ENCODE measurements at places on chromosomes 16 and 17.
A peak's percentile ranks its signal among the peaks of the same experiment; 100 is the strongest.

- no peak for DNase-seq
Observed at GRCh38 chr16:55001931-55002330, 71.3 kb downstream of the IRX5 start.

- DNase-seq: no peak
Observed at GRCh38 chr17:51398687-51399086, 138.3 kb downstream of the UTP18 start.

GRCh38 chr17:29246628-29247027, at the start of gene CRYBA1:
CRYBA1 (plus strand) TSS chr17:29246859; CDS start chr17:29246864, 5 bp downstream.
- DNase-seq: no peak

GRCh38 chr16:31700530-31701388, 172.8 kb upstream of the ZNF267 start:
- peak; percentile 74 for DNase-seq

- no peak for DNase-seq
Observed at GRCh38 chr16:86529160-86529559, 18.8 kb downstream of the FOXF1 start.

- no peak for DNase-seq
Observed at GRCh38 chr16:1635070-1635469, 22.9 kb downstream of the CRAMP1 start.

- DNase-seq: no peak
Observed at GRCh38 chr17:81027591-81028505, 7.1 kb upstream of the BAIAP2 start.

DNA sequence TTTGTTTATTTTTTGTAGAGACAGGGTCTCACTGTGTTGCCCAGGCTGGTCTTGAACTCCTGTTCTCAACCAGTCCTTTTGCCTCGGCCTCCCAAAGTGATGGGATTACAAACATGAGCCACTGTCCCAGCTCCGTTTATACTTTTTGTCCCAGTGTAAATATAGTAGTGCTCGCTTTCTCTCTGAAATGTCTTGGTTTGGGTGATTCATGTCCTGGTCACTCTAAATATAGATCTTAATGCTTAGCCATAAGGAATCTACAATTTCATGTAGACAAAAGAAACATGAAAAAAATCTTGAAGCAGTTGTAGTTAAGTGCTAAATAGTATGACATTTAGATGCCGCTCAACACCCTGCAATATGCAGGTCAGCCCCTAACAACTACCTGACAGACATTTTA, 126.9 kb downstream of the KATNIP start:
- DNase-seq: no peak

- no peak for DNase-seq
Observed at GRCh38 chr17:6487251-6488007, 43.2 kb downstream of the PIMREG start.

DNA sequence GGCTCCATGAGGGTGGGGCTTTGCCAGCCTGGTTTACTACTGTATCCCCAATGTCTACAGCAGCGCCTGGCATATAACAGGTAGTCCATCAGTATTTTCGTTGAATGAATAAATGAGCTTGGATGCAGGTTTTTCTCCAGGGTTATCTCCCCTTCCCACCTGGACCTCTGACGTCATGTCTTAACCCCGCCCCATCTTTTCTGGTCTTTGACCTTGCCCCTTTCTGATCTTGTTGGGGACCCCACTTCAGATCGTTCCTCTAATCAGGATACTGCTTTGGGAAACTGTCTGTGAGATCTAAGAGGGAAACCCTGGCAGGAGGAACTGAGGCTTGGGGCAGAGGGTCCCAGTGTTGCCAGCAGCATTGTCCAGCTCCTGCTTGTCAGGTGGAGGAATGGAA, 68.8 kb upstream of the GCSH start:
- no peak for DNase-seq

DNA sequence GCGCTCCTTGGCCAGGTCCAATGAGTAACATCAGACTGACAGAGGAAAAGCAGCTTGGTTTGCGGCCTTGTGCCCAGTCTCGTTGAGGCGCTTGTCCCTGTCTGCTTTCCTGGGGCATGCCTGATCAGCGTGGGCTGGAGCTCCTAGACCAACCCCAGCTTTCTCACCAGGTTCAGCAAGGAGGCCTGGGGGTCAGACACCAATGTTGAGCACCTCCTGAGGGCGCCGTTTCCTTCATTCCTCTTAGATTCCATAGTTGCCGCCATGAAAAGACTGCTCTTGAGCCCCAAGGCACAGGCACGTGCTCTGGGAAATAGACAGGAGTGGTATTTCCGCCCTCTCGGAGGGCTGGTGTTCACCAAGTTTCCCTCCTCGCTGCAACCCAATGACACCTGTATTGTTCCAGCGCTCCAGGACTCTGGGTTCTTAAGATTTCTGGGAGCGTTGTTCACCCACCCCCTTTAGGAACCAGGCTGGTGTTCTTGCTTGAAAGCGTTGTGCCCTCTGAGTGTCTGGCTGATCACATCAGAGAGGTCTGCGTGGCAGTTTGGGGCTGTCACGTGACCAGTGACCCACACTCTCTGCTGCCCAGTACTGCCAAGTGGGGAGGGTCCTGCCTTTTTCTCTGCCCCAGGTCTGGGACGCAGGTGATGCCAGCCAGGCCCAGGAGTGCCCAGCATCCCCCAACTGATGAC, 18.0 kb downstream of the KCTD2 start:
- no peak for DNase-seq

- DNase-seq: no peak
Observed at GRCh38 chr17:2158396-2158780, 103.5 kb downstream of the HIC1 start.

- DNase-seq: no peak
Observed at GRCh38 chr17:49585422-49586027, 9.9 kb downstream of the NXPH3 start.

DNA sequence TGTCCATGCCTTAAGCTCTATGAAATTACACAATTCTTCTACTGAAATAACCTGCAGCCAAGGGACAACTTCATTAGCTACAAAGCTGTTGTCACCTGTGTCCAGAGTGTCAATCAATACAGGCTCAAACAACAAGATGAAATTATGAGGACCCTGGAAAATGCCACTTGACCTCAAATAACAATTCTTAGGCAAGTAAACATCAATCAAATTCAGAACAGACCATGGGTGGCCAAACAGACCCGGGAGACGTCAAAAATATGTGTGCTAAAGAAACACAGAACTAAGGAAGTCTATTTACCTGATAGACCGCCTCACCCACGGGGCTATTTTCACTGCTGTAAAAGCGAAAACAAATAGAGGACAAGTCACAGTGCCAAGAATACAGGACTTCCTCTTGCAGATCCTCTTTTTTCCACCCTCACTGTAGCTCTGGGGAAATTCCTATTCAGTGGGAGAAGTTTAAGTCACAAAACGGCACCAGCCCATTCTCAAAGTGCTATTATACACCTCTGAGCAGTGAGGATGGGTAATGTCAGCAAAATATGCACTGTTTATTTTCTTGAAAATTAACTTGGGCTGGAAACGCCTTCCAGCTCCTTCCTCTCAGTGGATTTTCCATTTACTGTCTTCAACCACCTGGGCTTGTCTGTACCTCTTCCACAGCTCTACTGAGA, 2.7 kb downstream of the LITAF start:
- DNase-seq: no peak

- DNase-seq: no peak
Observed at GRCh38 chr17:10600571-10600970, 51.1 kb upstream of the MYH2 start.

DNA sequence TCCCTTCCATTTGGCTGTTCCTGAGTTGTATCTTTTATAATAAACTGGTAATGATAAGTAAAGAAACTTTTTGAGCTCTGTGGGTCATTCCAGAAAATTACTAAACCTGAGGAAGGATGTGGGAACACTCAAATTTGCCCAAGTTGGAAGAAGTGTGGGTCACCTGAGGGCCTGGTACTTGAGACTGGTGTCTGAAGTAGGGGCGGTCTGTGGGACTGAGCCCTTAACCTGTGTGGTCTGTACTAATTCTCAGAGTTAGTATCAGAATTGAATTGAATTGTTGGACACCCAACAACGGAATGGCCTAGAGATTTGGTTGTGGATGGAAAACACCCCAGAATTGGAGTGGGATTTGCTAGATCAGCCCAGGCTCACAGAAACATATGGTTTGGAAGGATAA, 43.1 kb downstream of the IKZF3 start:
- no peak for DNase-seq

GRCh38 chr17:55614061-55614460, 102.8 kb upstream of the SMIM36 start:
- no peak for DNase-seq

- DNase-seq: no peak
Observed at GRCh38 chr16:29789775-29790182, 772 bp upstream of the KIF22 start.

DNA sequence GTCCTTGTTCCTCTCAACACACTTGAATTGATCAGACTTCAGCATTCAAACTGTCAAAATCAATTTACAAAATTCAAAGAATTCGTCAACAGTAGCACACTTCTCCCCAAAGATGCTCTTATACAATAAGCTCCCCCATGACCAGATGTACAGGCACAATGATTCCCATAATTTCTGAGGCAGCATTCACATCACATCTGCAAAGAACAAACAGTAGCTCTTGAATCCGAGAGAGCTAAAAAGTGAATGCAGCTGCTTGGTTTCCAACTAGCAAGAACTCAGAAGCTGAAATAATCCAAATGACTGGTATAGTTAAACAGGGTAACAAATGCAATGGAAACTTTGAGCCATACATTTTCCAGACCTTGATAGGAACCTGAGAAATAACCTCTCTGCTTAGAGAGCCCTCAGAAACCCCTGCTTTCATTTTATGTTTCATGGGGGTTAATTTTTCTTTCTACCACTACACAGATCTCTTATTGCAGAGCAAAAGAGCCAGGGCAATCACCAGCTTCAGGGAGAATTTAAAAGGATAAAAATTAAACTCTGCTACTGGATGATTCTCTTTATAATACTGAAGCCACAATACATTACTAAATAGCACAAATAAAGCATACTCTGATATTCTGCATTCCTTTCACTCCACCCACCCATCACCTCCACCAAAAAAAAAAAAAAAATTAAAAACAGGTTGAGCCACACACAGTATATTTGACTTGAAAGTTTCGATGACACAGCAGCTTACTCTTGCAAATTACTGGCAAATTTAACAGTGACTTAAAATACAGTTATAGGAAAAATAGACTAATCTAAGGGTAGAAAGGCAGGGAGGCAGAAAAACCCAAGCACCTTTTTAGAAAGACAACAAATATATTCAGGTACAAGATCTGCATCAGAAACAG, 23.1 kb upstream of the TMEM97 start:
- no peak for DNase-seq

DNA sequence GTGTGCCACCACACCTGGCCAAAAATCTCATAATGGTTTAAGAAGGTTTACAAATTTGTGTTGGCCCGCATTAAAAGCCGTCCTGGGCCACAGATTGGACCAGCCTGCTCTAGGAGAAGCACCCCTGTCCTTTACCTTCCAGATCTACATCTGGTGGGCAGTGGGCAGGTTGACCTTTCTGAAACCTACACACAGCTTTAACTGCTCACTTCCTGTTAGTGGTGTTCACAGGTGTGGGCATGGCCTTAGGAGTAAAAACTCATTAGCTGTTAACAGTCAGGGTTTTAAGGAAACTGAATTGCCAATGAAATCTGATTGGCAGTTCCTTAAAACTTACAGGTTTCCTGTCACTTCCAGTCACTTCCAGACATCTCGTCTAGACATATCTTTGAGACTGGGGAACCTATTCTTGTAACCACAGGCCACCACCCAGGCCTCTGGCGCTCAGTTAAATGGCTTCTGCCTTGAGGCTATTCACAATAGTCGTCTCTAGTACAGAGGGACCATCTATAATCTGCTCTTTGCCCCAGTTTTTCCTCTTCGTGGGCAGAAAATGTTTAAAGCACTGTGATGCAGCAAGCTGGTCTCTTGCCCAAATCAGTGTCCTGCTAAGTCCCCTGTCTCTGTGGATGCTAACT, 29.3 kb downstream of the GNGT2 start:
- DNase-seq: no peak

DNA sequence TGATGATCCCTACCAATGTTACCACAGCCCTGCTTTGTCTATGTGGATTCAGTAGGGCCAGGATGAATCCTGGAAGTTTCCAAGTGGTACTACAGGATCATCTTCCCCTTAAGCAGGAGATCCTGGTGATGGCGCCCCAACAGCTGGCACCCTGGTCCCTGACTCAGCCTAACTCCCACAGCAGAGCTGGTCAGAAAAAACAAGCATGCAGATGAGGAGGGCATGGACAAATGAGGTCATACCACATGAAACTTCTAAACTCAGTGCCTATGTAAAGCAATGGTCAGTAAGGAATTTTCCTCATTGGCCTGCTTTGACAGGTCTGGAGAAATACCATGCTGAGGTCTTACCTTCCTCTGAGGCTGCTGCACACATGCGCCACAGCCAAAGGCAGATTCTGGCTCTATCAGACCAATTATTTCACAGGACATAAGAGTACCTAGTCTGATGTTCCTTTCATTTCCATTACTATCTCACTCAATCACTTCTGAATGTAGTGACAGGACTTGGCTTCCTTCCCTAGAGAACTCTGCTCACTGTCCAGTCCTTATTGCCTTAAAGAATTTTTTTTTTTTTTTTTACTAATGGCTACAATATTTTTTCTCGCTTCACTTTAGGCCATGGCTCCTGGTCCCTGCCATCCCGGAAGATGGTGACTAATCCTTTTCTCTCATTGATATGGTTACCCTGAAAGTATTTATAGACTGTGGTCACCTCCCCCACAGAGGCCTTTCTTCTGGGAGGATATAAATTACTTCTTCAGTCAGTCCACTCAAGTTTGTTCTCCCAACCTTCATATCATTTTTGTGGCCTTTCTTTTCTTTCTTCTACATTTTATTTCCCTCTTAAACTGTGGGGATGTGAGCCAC, 525.2 kb upstream of the PSMD7 start:
- DNase-seq: no peak

GRCh38 chr17:39908789-39909352, 9.6 kb downstream of the GSDMB start:
- DNase-seq: no peak

DNA sequence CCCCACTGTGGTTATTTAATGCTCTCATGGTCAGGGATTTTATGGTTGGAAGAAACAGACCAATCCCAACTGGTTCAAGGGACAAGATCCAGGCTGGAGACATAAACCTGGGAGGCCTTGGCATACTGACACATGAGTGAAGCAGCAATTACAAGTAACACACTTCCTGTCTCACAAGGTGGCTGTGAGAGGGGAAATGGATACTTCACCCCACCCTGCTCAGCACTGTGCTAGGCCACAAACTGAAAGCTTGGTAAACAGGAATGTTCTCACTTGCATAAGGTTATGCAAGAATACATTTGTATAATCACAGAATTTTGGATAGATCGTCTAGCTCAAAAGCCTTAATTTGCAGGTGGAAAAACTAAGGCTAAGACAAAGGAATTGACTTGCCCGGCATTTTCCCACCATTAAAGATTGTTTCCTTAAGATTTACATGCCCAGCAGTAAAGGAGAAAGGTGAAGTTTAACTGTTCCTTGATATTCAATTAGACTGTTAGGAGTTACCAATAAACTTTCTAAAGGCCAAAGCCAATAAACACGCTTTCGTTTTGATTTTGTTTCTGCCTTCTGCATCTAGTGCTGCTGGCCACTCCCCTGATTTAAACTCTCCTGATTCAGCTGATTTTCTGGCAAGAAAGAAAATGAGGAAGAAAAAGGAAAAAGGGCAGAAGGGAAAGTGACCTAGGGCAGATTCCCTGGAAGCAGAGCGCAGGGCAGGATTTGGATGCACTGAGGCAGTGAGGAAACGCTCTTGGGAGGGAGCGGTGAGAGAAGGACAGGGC, 215.6 kb upstream of the CDH5 start:
- DNase-seq: no peak

Measured in activated T-helper 1 cell treated with Interleukin-2 at 50 U/mL for 16 hours (primary cell).